Mucosa of gallbladder (tissue), 1 donor: ENCODE measurements at places on chromosomes 6 and 20.

- DNase-seq = no peak
These were observed 12.7 kb downstream of the SPDEF start for GRCh38 chr6:34543421-34543820.

- no peak for DNase-seq
These were observed 2.2 kb upstream of the RWDD1 start for GRCh38 chr6:116568821-116569755.

DNA sequence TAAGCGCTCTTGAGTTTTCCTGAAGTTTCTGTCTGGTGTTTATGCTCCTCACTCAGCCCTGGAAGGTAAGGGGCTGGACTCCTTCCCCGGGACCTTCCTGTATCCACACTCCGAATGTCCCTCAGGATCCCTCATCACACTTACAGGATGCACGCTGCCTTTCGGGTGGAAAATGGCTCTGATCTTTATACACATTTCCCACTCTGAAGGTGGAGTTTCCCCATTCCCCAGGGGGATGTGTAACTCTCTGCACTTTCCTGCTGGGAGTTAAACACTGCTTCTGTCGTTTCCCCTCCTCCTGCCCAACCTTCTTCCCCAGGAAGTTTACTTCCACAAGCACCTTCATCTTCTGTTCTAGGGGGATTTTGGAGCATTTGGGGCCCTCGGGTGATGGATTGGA is 17.1 kb upstream of the IGF2R start:
- DNase-seq = no peak

DNA sequence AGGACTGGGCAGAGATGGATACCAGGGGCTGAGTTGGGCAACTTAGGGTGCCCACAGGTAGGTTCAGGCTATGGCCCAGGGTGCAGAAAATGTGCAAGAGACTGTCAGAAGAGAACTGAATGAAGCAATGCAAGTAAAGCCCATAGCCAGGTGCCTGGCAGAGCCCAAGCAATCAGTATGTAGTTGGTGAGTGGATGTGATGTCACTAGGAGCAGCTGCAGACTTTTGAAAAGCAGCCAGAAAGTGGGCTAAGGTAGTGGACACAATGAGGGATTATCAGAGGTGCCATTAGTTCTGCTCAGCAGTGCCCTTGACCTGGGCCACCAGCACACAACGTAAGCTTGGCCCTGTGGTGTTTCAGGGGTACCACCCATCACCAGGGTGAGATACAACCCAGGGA is 135.3 kb downstream of the SOBP start:
- DNase-seq = no peak

DNA sequence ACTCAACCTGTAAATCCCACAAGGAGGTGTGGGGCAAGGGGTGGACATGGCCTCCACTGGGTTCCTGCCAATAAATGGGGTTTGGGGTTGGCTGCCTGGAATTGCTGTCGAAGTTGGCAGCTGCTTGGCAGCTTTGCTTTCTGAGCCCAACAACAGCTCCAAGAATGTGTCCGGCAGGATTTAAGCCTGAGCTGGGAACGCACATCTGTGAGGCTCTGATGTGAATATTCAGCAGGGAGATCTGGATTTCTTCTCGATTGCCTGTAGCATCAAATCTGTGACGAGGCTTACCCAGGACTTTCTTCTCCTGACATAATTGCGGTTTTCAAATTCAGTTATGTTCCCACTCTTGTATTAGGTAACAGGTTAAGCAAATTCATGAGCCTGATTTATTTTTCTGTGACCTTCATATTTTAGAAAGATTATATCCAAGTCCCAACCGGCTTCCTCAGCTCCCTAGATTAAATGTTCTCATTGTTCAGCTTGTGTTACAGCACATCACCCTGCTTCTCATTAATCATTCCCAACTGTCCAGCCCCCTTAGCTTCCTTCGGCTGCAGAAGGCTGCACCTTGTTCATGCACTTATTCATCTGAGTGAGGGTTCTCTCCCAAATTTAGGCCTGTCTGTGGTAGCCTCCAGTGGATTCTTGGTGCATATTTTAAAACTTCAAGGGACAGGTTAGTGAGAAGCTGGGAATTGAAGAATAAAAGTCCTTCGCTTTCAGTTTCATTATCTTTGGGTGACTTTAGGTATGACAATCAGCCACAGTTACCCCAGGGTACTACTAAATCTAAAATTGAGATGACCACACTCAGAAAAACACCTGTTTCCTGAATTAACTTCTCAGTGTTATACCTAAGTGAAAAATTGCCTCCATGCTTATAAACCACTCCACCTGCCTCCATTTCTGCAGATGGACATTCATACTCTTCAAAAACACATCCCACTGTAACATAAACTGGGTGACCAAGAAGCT is 310.0 kb downstream of the ESR1 start:
- no peak for DNase-seq

DNA sequence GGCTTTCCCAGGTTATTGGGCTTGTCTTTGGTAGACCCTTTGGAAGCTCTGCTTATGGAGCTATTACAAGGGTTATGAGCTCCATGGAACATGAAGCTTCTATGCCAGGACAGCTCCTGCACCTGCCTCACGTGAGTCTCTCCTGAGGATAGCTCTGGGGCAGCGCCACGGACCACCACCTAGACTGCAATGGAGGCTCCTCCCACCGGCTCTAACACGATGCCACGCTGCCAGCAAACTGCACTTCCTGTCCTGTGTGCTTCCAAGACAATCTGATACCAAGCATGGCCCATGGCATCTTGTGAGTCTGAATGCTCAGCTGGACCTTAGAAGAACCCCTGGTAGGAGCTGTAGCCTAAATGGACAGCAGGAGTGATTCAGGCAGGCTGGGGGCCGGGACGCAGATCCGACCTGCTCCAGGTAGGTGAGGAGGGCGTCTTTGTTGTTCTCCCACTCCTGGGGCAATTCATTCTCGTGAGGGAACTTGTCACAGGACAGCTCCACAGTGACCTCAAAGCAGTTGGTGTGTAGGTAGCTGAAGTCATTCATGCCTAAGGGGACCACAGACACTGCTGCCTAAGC is 5.5 kb downstream of the CPXM1 start:
- no peak for DNase-seq

- DNase-seq = peak; percentile 25
These were observed 549 bp upstream of the CSE1L start for GRCh38 chr20:49045440-49046086.

- DNase-seq = no peak
These were observed 4.5 kb downstream of the TEAD3 start for GRCh38 chr6:35492258-35492973.

GRCh38 chr6:111672761-111673450 is 67.2 kb upstream of the TRAF3IP2 start:
- DNase-seq = no peak

GRCh38 chr20:2599288-2600006 is 53.0 kb upstream of the NOP56 start:
- no peak for DNase-seq

DNA sequence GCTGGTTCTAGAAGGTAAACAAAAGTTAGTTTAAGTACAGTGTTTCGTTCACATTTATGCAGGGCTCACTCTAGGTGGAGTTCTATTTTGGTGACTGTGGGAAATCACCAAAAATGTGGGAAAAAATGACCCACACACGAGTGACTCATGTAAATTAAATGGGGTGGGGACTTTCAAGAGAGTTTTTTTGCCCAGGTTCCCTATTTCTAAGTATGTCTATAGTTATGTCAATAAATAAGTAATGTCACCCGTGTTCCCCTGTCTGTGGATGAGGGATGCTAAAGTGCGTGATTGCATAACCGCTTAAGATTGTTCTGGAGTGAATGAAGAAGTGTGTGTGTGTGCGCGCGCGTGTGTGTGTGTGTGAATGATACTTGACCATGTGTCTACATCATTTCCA is 69.1 kb downstream of the MYB start:
- DNase-seq = no peak

DNA sequence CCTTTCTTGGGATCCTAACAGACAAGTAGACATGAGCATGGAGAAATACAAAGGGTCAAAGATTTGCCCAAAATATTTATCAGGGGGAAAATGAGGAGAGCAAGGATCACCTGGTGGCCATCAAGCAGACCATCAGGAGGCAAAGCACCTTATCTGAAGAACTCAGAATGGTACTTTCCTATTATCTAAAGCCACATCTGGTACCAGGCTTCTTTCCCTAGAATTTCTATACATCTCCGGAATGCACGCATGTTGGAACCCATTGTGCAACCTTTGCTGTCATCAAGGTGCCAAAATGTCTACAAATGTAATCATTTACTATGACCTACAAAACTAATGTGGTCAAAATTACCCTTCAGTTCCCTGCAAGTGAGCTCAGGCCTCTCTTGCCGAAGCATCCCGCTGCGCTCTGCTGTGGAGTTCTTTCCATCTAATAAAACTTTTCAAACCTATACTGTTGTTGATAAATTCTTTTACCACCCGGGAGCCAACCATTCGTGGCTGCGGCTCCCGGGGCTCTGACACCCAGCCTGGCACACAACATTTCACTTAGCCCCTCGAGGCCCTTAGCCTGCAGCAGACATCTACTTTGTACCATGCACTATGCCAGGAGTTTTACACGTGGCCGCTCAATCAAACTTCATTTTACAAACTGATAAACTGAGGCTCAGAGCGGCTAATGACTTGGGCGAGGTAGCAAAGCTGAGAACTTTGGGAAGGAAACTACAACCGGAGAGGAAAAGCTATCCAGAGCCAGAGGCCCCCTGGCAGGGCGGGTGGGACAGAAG is 3.8 kb upstream of the CPXM1 start:
- no peak for DNase-seq

GRCh38 chr6:1757131-1757530 is 147.4 kb downstream of the FOXC1 start:
- DNase-seq = no peak

- DNase-seq = no peak
These were observed 8.5 kb downstream of the CNPY3 start for GRCh38 chr6:42937548-42938427.

DNA sequence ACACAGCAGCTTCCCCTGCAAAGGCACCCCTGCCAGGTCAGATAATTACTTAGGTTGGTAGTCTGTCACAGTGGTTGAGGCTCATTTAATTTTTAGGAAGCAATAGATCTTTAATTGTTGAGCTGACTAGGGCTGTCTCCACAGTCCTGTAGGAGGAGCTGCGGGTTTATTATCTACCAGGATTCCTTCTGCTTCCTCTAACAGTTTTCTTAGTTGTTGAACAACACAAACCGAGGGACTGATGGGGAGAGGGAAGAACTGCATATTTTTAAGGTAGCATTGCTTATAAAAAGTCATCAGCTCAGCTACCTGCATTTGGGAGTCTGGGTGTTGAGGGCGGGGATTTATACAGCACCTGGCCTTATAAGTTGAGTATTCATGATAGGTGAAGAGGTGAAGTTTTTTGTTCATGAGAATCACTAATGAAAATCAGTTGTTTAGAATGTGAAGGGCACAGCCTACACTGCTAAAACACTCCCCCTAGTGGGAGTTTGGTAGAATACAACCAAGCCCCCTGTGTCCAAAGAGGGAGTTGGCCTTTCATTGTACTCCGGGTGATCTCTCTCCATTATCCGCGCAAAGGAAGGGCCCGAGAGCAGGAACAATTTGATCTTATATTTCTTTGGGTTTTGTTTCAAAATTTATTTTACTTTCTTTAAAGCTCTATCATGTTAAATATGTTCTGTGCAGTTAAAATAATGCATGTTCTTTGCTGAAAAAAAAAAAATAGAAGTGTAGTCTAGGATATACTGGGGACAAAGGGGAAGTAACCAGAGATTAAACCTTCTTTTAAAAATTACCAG is 69.6 kb downstream of the SSR1 start:
- peak; percentile 60 for DNase-seq

GRCh38 chr20:45933266-45934045 is 1.0 kb upstream of the PCIF1 start:
- DNase-seq = peak; percentile 66

- no peak for DNase-seq
These were observed 35.9 kb downstream of the CST8 start for GRCh38 chr20:23526850-23527249.

DNA sequence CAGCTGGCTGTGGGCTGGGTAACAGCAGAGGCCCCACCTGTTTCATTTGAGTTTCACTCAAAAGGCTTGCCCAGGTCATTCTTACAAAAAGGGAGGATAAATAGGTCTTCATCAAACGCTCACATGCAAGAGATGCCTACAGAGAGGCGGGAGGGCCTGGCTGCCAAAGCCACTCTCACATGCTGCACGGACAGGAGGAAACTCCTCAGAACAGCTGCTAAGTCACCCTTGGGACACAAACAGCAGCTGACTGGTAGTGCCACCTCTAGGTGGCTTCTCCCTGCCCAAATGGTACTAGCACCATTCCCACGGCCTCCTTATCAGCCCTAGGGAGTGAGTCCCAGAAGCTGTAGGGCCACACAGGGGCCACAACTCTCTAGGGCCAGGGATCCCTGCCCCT is 23.8 kb downstream of the SLC22A23 start:
- DNase-seq = no peak

DNA sequence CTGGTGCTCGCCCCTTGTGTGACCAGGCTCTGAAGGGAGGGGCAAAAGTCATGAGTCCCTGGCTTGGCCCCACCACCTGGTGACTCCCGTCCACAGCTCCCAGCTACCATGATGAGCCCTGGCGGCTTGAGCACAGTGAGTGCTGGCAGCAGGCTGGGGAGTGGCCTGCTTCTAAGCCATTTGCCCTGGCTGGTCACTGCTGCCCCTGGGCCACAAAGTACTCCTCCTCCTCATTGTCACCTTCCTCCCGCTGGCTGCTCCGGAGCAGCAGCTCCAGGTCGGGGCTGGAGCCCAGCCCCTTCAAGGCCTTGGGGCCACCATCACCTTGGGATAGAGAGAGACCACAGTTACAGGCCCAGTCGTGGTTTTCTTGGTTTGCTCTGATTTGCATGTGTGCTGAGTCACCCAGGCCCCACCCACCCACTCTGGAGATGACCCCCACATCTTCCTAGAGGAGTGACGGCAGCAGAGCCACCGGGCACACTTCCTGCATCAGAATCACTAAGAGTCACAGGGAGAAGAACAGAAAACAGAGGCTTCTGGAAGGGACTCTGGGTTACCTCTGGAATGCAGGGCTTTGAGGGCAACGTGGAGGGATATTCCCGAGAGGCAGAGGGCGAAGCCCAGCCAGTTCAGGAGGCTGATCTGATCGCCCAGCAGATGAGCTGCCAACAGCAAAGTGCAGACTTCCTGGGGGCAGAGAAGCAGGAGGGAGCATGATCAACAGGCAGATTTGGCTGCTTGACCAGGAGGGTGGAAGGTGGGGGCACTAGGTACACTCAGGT is 42.1 kb upstream of the CDH22 start:
- DNase-seq = no peak

- no peak for DNase-seq
These were observed 116.5 kb upstream of the EEF1E1 start for GRCh38 chr6:8218861-8219260.

GRCh38 chr6:11414176-11414963 is 123.2 kb upstream of the TMEM170B start:
- DNase-seq = no peak

GRCh38 chr6:20399518-20399917 is 2.2 kb upstream of the E2F3 start:
- DNase-seq = no peak

DNA sequence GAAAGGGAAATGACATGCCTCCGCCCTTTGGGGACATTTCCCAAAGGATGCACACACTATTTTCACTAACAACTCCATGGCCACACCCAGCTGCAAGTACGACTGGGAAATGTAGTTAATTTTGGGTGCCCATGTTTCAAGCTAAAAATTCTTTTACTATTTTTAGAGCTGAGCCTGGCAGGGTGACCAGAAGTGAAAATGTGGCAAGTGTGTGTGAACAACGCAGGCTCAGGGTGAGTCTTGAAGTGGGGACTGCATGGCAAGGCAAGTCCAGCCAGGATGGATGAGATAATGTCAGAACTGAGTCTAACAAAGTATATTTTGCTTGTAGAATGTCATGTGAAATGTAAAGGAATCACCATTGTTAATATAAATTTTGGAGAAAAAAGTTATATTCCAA is 17.0 kb upstream of the CD109 start:
- DNase-seq = no peak
